Caki2 (cell line): ENCODE measurements at places on chromosomes 5 and 9.

DNA sequence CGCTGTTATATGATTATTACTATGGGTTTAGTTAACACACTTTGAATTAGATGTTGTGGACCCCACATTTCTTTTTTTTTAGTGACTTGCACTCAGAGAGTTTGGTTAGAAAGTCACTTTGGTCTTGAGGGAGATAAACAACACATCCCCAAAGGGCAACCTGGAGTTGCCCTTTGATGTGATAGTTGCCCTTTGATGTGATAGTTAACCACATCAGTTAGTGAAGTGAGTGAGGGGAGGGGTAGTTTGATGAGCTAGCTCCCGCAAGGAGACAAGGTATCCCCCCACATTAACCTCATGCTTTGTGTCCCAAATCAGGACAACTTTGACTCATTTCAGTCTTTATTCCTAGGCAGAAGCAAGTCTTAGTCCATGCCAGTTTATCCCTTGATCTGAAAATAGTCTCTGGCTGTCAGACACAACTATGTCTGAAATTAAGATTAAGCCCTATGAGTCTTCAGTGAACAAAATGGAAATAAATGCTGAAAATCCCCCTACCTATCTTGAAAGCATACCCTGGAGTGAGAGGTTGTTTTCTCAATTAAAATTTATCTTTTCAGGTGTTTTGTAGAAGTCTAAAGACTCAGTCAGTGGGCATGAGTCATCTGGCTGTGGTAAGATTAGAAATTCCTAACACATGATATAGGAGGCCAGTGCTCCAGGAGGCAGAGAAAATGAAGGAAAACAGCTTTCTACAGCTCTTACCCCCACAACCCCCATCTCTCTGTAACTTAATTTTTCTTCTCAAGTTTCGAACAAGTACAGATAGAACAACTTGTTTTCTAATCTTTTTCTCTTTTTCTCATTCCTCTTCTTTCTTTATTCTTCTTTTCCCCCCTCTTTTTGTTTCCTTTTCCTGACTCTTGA, 208.9 kb upstream of the DMRTA1 start:
- DNase-seq, result peak; percentile 76

GRCh38 chr5:38378579-38378978, 120.2 kb downstream of the EGFLAM start:
- no peak for DNase-seq

DNA sequence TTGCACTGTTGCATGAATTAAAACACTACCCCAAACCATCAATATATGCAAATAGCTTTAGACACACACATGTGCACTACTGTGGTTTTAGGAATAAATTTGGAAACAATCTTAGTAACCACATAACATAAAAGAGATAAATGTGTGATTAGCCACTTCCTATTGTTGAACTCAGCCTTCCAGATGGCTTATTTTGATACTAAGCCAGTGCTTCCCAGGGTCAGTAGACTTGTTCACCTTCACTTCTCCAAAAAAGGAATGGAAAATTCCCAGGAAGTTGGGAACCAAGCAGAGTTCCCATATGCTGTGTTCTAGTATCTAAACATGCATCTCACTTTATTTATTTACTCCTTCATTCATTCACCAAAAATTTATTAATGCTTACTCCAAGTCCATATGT, 47.8 kb downstream of the SVEP1 start:
- DNase-seq, result no peak

DNA sequence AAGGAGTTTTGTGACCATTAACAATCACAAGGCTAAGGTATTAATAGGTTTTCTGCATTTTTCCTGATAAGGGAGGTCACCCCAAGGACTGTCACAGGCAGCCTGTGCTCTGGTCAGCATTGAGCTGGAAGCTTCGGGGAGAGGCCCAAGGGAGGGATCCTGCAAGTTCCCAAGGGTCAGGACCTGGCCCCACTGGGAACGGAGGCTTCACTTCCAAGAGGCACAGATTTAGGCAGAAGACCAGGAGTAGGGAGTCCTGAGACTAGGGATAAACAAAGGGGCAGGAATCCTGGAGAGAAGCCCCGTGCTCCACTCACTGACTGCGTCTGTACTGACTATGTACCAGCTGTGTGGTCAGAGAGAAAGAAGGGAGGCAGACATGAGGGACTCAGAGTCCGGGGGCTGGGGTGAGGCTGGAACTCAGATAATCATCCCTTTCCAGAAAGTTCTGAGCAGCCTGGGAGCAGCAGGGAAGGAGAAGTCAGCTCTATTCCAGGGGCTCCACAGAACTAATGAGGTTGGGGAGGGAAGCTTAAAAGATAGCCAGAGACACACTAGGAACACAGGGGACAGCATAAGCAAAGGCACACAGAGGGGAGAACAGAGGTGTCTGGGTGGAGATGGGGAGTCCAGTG, 37.8 kb downstream of the B4GALT1 start:
- DNase-seq, result no peak

DNA sequence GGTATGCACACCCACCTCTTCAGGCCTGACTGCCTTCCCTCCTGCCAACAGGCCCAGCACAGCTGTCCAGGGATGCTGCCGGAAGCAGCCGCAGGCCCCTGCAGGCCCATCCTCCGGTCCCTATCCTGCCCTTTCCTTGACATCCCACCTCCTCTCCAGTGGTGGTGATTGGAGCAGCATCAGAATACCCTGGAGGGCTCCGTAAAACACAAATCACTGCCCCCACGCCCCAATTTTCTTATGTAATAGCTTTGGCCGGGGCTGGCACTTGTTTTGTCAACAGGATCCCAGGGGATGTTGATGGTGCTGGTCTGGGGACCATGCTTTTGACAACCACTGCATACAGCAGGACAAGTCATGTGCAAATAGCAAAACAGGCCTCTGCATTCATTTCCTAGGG, 274.5 kb downstream of the GADD45G start:
- DNase-seq, result no peak

DNA sequence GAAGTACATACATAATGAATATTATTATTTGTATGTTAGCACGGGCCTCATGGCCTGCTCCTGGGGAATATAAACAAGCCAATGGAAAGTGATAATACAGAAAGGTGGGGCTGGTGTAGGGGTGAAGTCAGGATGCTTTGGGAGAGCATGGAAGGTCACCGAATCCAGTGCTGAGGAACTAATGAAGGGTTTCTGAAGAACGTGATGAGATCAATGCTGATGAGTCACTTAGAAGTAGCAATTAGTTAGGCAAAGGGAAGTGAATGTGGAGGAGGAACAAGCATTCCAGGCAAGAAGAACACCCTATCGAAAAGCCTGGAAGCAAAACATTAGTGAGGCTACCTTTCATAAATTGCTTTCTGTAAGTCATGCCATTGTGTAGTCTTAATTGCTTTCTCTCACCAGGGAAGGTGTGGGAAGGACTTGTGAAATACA, 2.1 kb downstream of the ANXA1 start:
- peak; percentile 50 for DNase-seq

DNA sequence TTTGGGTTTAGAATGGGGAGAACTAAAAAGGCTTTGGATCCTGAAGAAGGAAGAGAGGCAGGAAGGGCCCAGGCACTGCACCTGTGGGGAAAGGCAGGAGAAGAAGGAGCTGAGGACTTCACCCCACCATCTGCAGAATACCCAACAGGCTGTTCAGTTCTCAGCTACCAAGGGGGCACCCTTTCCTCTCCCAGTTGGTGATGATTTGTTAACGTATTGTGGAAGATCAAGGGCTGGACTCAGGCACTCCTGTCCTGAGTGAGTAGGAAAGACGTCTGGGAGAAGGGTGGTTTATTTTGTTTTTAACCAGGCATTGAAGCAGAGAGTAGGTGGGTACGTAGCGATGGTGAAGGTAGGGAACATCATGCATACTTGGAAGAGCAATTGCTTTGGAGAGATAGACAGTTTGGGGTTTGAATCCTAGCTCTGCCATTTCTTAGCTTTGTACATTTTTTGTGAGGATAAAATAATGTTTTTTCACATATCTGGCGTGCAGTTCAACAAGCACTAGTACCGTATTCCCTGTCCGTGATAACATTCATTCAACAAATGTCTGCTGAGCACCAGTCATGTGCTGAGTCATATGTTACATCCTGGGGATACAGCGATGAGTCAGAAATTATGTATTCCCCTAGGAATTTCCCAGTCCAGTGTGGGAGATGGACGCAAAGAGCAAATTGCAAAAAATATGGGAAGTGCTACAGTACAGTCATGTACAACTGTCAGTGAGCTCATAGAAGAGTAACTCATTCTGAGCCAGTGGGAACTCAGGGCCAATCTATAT, 2.1 kb downstream of the MSANTD3 start:
- peak; percentile 94 for DNase-seq

GRCh38 chr5:109956884-109957283, 267.2 kb downstream of the MAN2A1 start:
- no peak for DNase-seq

DNA sequence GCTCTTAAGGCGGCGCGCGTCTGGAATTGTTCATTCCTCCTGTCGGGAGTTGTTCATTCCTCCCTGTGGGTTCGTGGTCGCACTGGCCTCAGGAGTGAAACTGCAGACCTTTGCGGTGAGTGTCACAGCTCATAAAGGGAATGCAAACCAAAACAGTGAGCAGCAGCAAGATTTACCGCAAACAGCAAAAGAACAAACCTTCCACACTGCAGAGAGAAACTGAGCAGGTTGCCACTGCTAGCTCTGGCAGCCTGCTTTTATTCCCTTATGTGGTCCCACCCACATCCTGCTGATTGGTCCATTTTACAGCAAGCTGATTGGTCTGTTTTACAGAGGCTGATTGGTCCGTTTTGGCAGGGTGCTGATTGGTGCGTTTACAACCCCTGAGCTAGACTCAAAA, 1365.3 kb upstream of the WWC1 start:
- DNase-seq, result no peak

GRCh38 chr9:126398403-126399058, 71.9 kb downstream of the MVB12B start:
- DNase-seq, result peak; percentile 9

DNA sequence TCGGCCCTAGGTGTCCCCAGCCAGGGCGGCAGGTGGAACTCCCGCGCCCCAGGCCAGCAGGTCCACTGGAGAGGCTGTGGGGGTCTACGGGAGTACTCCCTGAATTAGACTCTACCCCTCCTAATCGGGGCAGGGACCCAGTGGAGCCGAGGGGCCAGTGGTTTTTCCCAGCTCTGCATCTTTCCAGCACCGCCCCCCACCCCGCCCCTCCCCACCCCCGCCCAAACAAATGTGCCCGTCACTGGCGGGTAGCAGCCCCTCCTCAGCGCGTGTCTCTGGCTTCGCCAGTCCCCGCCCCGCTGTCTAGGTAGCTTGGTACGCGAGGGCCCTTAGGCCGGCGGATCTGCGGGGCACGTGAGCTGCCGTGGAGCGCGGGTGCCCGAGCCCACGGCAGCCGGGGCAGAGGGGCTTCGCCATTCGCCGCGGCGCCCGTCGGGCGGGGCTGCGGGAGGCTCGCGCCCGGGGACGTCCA, 7.0 kb downstream of the UNC5A start:
- peak; percentile 51 for DNase-seq

DNA sequence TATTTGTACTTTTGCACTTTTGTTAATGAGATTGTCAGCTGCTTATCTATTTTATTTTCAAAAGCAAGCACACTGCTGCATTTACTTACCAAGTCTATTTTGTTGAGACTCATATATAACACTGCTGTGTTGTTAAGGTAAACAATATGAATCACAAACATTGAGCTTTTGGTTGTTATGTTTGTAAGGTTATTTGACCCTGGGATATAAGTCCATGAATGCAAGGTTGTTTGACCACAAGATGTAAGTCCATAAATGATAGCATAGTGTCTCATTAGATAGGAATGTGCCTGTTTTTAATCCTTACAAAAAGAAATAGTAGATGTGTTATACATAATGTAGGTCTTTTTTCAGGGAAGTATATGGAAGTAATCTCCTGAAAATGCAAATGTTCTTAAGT, 845.9 kb downstream of the CDH9 start:
- no peak for DNase-seq

DNA sequence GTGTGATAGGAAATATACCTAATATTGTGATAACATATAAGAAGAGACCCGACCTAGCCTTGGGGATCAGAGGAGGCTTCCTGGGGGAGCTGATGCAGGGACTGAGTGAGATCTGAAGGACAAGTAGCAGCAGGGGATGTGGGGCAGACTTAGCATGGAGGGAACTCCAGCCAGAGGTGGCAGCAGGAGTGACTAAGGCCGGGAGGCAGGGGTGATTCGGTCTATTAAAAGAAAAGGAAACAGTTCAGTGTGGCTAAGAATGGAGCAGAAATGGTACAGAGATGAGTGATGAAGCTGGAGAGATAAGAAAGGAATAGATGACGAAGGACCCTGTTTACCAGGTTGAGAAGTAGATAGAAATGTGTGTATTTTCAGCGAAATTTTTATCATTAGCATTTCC, 408.8 kb downstream of the ENC1 start:
- no peak for DNase-seq

DNA sequence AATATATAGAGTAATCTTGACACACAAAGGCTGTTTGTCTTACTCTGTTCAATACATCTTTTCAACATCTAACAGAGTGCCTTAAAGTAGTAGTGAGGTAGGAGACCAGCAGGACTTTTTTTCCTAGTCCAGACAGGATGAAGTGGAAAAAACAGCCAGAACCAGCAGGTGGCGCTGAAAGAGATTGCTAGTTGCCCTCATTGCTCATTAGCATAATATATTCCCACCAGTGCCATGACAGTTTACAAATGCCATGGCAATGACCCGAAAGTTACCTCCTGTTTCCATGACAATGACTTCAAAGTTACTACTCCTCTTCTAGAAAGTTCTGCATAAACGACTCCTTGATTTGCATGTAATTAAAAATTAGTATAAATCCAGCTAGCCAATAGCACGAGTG, 387.4 kb downstream of the ACTL7B start:
- DNase-seq, result peak; percentile 46

DNA sequence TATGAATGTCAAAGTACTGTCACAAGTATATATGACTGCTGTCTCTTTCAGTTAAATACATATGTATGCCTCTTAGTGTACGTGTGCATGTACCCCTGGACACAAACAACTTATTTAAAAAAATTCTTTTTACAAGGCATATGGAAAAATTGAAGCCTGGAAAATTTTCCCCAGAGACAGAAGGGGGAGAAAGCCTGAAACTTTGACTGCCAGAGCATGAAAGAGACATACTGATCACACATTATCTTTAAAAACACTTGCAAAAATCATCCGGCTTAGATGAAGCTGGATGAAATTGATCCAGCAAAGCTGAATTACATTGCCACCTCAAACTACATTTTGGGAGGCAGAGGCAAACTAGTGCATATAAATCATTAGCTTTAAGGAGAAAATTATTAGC, 88.0 kb upstream of the NFIB start:
- no peak for DNase-seq

GRCh38 chr5:80921026-80921425, 39.1 kb upstream of the RASGRF2 start:
- peak; percentile 13 for DNase-seq

- no peak for DNase-seq
Measured at GRCh38 chr9:70066418-70066817, 22.8 kb downstream of the MAMDC2 start.
